ENCODE measurements at places on chromosomes 1 and 21.

DNA sequence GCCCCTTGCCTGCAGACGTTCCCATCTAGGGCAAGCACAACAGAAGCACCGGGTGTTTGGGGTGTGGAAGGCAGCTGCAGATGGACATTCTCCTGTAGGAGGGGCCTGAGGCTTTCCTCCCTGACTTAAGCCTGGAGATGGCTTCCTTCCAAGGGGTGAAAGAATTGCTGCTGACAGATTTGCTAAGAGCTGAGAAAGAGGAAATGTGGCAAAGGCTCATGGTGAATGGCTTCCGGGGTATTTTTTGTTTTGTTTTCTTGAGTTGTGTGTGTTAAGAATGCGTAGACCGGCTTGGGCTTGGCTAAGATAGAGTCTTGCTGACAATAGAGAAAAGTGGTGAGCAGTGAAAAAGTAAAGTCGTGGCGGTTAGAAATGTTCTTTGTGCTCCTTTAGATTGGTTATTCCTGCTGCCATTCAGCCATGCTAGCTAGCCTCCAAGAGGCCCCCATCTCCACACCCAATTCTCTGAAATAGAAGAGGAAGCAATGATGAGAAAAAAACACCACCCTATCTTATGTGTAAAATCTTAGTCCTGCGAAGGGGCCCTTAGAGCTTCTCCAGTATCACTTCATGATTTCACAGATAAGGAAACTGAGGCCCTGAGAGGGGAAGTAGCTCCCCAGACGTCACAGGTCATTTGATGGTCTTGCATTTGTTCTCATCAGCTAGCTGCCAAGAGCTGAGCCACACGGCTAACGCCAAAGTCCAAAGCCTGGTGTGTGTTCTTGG lies 36.9 kb downstream of the EIF2D start:
- peak; percentile 72 for DNase-seq

GRCh38 chr1:67818725-67819301 lies 14.5 kb downstream of the GNG12 start:
- DNase-seq = no peak

- no peak for DNase-seq
Observed at GRCh38 chr21:34912022-34912945, 136.8 kb downstream of the RUNX1 start.

- DNase-seq = no peak
Observed at GRCh38 chr1:68907491-68907890, 410.6 kb upstream of the DEPDC1 start.

GRCh38 chr1:54230507-54231339 lies 30.8 kb downstream of the MRPL37 start:
- DNase-seq = no peak

DNA sequence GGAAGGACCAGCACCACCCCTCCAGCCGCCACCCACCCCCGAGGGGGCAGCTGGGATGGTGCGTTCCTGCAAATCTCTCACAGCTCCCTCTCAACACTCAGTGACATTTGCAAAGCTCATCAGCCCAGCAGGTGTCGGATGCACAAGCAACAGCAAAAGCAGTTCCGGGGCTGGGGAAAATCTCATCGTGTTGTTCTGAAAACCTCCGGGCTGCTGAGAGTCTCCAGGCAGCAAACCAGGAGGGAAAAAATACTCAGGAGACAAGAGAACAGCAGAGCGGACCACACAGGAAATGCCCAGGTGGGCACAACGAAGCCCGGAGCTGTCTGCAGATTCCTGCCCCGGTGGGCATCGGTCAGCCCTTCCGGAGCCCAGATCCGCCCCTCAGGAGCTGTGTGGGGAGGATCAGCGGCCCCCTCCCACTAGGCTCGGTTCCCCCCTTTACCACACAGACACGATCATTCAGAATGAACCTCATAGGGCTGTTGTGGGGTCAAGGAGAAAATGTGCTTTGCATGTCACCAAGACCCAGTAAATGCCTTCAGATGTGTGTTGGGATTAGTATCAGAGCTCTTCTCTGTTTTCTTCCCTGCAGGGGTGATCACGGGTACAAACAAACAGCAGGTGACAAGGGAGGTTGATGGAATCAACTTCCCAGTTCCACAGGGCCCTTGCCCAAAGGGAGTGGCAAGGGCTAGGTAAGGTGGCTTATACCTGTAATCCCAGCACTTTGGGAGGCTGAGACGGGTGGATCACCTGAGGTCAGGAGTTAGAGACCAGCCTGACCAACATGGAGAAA lies 127.0 kb upstream of the TIAM1 start:
- peak; percentile 45 for DNase-seq

DNA sequence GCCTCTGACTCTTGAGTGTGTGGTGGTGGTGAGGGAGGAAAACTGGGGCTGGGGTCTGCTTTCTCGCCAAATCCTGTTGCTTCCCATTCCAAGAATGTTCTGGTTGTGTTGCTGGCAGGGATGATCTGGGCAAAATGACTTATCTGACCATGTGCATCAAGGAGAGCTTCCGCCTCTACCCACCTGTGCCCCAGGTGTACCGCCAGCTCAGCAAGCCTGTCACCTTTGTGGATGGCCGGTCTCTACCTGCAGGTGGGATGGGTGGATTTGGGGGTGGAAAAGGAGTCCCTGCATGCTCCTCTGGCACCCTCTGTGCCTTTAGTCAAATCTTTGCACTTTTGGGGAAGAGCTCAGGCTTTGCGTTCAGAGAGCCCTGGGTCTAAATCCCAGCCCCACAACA lies 18.1 kb downstream of the CYP4B1 start:
- no peak for DNase-seq

- DNase-seq = no peak
Observed at GRCh38 chr1:154741741-154742495, 128.2 kb downstream of the KCNN3 start.

DNA sequence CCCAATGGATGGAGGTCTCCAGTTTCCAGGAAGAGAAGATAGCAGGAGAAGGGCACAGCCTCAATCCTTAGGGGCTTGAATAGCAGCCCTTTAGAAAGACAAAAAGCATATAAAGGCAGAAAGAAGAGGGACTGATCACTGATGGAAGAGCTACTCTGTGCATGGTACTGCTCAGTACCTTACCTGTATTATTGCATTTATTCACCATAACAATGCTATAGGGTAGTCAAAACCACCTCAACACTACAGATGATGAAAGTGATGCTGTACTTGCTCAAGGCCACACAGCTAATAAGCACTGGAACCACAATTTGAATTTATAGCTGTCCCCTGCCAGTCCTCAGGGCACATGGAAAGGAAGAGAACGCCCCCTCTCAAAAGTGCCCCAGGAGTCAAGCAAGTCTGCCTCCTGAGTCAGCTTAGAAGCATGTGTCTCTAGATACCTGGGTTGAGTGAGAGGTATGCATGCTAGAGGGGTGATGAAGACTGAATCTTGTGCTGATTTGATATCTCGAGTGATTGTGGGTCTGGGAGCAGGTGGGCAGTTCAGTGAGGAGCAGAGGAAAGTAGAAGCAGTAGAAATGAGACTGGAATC lies 13.6 kb downstream of the DDAH1 start:
- no peak for DNase-seq

DNA sequence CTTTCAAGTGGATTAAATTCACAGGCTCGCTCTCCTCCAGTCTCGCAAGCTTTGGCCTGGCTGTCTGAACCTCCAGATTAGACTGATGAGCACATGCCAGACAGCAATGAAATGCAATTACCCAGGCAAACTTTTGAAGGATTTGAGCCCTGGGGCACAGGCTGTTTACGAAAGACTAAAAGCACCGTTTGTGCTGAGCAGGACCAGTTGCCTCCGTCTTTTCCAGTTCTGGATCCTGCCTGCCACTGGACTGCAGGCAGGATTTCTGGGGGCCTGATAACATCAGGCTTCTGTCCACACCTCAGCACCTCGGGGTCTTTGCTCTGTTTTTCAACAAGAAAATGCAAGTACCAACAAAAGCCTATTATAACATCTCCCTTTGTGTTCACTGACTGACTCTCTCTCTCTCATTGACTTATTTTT lies 145.7 kb downstream of the CLIC6 start:
- DNase-seq = no peak

DNA sequence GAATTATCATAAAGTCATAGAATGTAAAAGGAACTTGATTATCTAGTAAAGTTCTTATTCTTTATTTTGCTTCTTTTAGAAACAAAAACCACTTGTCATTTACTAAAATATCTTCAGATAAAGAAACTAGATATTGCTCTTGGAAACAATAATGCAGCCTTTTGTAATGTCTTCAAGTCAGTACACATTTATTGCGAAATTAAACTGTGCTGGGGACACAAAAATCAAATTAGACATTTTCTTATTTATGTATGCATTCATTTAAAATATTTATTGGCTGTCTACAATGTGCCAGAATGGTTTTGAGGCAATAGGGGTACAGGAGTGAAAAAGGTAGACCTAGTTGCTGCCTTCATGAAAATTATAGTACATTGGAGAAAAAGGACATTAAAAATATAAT lies 201.1 kb downstream of the GRIK1 start:
- DNase-seq = no peak

GRCh38 chr1:56806804-56807203 lies 12.4 kb downstream of the FYB2 start:
- no peak for DNase-seq

- DNase-seq = no peak
Observed at GRCh38 chr1:156608036-156608674, 6.9 kb upstream of the GPATCH4 start.

- DNase-seq = no peak
Observed at GRCh38 chr1:202812176-202813026, 1.6 kb downstream of the PCAT6 start.

GRCh38 chr1:151953409-151954094 lies 40.1 kb downstream of the S100A10 start:
- DNase-seq = no peak

DNA sequence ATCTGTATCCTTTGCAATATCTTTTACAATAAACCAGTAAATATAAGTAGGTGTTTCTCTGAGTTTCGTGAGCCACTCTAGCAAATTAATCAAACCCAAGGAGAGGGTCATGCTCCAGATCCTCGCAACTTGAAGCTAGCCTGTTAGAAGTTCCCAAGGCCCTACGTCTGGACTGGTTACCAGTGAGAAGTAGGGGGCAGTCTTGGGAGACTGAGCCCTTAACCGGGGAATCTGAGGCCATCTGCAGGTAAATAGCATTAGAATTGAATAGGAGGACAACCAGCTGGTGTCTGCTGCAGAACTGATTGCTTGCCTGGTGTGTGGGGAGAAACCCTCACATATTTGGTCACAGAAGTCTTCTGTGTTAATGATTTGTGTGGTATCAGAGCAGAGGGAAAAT lies 190.5 kb downstream of the RYR2 start:
- DNase-seq = no peak

GRCh38 chr1:109762039-109762585 lies 1.6 kb downstream of the EPS8L3 start:
- DNase-seq = no peak

DNA sequence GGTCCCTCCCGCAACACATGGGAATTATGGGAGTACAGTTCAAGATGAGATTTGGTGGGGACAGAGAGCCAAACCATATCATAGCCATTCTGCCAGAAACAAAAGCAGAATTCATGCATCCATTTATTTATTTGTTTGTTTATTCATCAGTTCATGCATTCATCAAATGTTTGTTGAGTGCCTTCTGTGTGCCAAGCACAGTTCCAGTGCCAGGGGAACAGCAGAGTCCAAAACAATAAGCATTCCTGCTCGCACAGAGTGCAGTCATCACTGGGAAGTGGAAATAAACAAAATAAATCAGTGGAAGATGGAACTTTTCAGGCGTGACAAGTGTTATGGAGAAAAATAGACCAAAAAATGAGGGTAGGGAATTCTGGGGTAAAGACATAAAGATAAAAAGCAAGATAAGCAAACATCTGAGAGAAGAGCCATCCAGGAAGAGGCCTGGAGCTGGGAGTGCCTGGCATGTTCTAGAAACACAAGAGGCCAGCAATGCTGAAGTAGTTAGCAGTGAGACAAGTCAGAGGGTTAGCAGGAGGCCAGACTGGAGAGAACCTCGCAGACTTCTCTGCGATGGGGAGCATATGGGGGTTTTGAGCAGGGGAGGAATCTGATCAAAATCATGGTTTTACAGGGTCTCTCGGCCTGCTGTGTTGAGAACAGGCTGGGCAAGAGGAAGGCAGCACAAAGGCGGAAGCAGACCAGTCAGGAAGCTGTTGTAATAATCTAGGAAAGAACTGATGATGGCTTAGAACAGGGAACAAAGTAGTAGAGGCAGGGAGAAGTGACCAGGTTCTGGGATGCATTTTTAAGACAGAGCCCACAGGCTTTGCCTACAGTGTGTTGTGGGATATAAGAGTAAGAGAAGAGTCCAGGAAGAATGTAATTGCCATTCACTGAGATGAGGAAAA lies 113.2 kb downstream of the GLUL start:
- DNase-seq = peak; percentile 31
